Stomach (tissue), 19 donors: ENCODE measurements at places on chromosomes 2 and 18. TPM values are rescaled to one million over a fixed set of nuclear protein-coding genes. Genes with fewer than 3 reads are reported as not detected.

The LHCGR gene
- polyA plus RNA-seq: not detected

The ZSWIM2 gene
- not detected for polyA plus RNA-seq

The CERKL gene
- 0.05 TPM for polyA plus RNA-seq

The POU3F3 gene
- 0.93 TPM for polyA plus RNA-seq

The HOXD11 gene
- not detected for polyA plus RNA-seq

The POTEC gene
- polyA plus RNA-seq: not detected

The RAB6C gene
- not detected for polyA plus RNA-seq

The GRHL1 gene
- polyA plus RNA-seq: 16.5 TPM

The NOL4 gene
- 0.08 TPM for polyA plus RNA-seq
